Astrocyte (in vitro differentiated cells and primary cell): ENCODE measurements at places on chromosomes 11 and 22.

- DNase-seq = no peak
Observed at GRCh38 chr22:21754523-21754922, 18.9 kb upstream of the YPEL1 start.

GRCh38 chr11:1163911-1164735 lies 6.4 kb downstream of the MUC5AC start:
- DNase-seq = no peak

- DNase-seq = peak; percentile 12
Observed at GRCh38 chr22:22687638-22688500, 43.5 kb downstream of the GGTLC2 start.

DNA sequence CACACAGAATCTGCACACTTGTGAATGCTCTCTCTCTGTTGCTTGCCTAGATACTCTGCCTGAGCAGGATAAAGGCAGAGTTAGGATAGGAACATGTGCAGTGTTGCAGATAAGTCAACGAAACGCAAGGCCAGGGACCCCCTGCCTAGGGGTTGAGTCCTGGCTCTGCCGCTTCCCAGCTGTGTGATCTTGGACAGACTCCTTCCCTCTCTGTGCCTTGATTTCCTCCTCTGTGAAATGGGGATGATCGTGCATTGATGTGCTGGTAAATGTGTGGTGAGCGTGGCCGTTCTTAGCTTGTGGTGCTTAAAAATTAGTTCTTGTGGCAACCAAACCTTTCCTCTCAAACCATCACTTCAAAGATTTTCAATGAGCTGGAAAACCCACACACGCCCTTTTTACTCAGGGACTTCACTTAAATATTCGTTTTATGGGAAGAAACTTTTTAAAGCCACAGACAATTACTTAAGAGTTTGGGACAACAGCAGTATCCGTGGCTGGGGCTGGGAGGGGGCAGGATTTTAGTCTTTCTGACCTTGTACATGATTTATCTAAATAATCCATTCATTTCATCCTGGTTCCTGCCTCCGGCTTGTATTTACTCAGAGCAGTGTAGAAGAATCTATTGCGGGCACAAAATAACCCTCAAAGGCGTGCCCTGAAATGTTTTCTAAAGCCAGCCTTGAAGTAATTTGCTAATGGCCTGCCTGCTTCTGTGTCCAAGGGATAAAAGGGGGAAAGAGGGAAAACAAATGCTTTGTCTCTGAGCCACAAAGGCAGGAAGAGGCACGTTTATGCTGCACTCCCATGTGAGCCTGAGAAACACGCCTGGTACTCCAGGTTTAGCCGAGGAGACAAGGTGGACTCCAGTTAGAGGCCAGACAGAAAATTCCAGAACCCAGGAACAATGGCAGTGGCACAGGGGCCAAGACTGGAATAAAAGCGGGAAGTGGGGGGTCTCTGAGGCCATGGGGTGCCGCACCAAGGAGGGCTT lies 85.0 kb upstream of the CRYBB3 start:
- no peak for DNase-seq

GRCh38 chr11:76445121-76446084 lies 585 bp downstream of the EMSY start:
- peak; percentile 87 for DNase-seq

- no peak for DNase-seq
Observed at GRCh38 chr22:22714600-22715335, 70.4 kb downstream of the GGTLC2 start.

GRCh38 chr11:19800162-19800561 lies 87.5 kb downstream of the NAV2 start:
- no peak for DNase-seq

GRCh38 chr11:28448186-28448585 lies 340.0 kb downstream of the METTL15 start:
- DNase-seq = no peak
